ENCODE measurements at places on chromosomes 11 and 22.

- DNase-seq: no peak
These were observed 25.0 kb upstream of the TUB start for GRCh38 chr11:8055836-8056526.

DNA sequence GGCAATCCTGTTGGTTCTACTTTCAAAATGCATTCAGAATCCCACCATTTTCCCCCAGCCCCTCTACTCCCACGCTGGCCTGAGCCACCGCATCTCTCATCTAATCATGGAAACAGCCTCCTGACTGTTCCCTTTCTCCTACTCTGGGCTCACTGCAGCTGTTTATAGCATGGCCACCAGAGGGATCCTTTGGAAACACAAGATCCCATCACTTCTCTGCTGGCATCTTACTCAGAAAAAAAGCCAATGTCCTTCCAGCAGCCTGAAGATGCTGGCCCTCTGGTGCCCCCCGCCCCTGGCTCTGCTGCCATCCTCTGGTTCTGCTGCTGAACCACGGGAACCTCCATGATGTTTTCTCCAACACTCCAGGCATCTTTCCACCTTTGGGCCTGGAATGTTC, 11.1 kb downstream of the MS4A8 start:
- no peak for DNase-seq

DNA sequence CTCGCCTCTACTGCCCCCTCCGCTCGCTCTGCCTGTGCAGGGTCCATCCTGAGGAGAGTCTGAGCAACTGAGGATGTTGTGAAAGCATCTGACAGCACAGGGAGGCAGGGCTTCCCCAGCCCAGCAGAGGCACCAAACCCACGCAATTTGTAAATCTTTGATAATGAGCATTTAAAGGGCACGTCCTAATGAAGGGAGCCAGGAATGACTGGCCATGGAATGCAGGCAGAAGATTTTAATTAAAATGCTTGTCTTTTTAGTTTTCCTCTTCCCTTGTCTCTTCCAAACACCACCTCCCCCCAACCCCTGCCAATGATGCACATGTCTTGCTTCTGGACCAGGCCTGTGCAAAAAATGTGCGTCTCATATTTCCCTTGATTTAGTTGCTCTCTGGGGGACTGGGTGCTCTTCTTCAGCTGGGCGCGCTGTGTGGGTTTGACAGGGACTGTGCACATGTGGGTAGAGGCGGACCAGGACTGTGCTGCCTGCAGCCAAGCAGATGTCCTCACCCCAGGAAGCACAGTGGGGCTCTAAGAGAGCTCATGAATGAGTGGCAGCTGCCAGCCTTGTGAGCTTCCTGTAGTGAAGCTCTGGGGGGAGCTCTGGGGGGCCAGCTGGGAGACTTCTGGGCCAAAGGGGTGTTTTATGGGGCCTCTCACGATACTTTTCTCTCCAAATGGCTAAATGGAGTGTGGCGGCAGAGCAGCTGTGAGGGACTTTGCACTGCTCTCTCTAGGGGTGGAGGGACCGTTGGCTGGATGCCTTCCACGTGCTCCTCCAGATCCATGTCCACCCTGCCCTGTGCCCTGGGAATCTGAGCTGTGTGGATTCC, 273.5 kb downstream of the ST3GAL4 start:
- peak; percentile 48 for DNase-seq

DNA sequence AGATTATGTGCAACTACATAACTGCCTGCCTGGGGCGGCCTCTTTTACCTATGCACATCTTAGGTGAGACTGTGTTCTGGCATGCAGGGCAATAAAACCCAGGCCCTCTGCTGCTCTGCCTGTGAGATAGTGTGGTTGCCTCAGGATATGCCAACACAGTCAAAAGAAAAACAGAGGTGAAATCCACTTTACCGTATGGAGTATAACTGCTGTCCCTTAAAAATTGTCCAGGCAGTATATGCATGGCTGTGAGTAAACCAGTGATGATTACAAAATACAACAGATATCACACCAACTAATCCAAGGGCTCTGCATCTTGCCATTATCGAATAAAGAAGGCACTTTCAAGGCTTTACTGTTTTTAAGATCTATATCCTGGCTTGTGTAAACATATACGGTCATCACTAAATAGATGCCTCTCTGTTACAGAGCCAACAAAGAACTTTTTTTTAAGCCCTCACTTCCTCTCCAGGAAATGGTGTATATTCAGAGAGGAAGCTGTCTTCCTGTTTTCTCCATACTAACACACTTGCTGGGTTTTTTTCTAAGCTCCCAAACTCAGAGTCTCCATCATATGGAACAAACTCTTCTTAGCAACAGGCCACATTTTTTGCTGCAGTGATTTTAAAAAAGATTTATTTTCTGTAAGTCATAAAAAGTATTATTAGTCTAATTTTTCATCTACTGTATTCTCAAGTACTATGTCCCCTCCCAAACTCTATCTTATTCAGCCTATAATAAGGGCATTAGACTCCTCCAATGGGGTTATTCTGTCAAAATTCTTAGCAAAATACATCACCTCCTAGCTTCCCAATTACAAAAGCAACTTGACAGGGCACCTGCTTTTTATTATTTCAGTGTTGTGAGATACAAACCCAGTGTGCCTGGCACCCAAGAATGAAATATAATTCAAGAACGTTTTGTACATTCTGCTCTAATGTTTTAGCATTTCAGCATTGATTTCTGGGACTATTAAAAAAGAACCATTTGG, 135.2 kb downstream of the MAML2 start:
- peak; percentile 35 for DNase-seq

DNA sequence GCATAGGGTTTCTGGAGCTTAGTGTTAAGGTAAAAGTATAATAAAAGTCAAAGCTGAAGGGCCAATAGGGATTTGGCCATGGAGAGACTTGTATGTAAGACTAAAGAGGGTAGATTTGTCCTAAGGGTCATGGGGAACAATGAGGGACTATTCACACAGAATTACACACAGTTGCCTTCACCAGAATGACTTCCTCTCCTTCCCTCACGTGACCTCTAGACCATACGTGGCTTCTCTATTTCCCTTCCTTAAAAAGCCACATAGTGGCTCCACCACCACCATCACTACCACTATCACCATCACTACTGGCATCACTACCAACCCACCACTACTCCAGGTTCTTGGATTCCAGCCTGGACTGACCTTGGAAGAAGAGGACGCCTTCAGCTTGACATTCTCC, 2.8 kb downstream of the HPX start:
- no peak for DNase-seq

GRCh38 chr22:49152127-49152938, 675.3 kb downstream of the BRD1 start:
- DNase-seq: no peak

GRCh38 chr22:39592081-39593065, 21.8 kb downstream of the CACNA1I start:
- DNase-seq: no peak

Measured in NCI-H526 treated with DMSO at 0.1 percent for 48 hours (cell line).